ENCODE measurements at places on chromosomes 12 and 14. TPM values are rescaled to one million over a fixed set of nuclear protein-coding genes. Genes with fewer than 3 reads are reported as not detected.

GRCh38 chr14:47917344-47917954, 242.0 kb upstream of the MDGA2 start:
- DNase-seq = no peak

DNA sequence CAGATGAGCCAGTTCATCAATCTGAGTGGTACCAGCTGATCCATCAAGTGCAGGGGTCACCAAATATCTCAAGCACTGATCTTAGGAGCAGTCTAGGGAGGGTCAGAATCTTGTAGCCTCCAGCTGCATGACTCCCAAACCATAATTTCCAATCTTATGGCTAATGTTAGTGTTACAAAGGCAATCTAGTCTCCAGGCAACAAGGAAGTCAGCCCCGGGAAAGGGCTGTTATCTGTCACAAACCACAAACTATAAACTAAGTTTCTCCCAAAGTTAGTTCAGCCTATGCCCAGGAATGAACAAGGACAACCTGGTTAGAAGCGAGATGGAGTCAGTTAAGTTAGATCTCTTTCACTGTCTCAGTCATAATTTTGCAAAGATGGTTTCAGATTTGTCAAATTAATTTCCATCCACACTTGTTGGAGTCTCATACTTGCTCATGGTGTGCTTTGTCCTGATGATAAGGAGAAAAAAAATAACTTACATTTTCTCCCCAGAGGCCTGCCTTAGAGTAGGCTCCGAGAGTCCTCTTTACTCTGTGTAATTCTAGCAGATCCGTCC, 3.9 kb upstream of the ABHD4 start:
- DNase-seq = no peak

DNA sequence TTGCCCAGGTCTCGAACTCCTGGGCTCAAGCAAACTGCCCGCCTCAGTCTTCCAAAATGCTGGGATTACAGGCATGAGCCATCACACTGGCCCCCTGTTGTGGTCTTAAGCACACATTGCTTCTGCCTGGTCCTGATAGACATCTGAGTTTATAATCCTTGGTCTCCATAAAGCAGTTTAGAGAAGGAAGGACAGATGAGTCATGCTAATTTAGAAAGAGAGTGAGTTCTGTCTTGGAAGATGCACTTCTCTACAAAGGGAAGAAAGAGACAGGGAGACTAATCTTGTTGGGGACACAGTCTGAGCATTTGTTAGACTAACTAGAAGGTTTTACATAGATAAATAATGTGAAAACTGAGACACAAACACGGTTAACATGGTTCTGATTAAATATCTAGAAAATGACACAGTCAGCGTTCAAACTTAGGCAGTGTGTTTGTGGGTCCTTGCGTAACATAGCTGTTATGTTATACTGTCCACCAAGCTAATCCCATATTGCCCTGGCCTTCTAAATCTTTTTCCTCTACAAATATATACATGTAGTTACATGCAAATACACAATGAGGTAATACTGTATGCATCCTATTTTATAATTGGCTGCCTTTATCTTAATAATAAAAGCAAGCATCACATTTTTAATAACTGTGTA, 31.0 kb downstream of the SAMD4A start:
- no peak for DNase-seq

GRCh38 chr12:29552324-29552927, 54.9 kb upstream of the OVCH1 start:
- DNase-seq = peak; percentile 55

DNA sequence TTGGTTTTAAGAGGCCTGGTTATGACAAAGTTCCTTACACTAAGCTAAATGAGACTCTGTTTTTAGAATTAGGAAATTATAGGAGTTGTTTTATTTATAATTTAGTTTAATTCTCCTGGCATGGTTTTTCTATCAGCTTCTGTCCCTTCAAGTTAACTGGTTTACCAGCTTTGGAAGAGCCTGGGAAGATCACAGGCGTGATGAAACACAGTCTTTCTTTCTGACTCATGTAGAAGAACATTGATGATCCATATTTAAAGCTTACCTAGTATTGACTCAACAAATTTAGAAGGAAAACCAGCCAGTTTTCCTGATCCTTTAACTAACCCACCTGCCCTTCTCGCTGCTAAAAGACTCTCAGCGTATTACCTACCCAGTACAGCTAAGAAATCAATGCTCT, 155.2 kb downstream of the TGFB3 start:
- no peak for DNase-seq

GRCh38 chr14:54691525-54692283, 124.8 kb downstream of the SAMD4A start:
- DNase-seq = peak; percentile 79

GRCh38 chr12:112539221-112539620, 120.5 kb downstream of the PTPN11 start:
- DNase-seq = no peak

DNA sequence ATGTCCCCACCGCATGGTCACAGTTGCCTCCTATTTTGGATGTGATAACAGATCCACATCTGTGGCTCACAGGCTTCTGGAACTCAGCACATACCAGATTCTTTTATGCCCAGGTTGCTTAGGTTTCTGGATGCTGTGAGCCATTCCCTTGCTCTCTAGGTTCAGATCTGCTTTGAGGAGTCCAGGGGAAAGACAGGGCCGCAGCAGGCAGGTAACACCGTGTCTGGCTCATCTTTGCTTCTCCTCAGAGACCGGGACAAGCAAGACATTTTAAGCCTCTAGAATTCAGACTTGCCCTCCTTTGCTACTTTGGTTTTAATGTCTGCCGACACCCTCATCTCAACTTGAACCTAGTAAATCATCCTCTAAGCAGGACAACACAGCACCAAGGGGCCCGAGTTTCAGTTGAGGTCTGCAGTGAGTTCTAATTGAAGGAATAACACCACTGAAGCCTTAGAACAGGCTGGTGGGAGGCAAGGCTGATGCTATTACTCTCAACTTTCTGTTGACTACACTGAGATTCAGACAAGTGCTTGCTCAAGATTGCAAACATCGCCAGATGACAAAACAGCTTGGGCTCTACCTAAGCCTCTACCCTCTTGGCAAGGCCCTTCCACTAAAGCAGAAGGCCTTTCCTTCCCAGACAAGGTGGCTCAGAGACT, 55.3 kb downstream of the MDM2 start:
- no peak for DNase-seq

GRCh38 chr12:30988646-30989286, 62.2 kb downstream of the TSPAN11 start:
- no peak for DNase-seq

GRCh38 chr14:67242168-67242420, 859 bp downstream of the PALS1 start:
- no peak for DNase-seq

DNA sequence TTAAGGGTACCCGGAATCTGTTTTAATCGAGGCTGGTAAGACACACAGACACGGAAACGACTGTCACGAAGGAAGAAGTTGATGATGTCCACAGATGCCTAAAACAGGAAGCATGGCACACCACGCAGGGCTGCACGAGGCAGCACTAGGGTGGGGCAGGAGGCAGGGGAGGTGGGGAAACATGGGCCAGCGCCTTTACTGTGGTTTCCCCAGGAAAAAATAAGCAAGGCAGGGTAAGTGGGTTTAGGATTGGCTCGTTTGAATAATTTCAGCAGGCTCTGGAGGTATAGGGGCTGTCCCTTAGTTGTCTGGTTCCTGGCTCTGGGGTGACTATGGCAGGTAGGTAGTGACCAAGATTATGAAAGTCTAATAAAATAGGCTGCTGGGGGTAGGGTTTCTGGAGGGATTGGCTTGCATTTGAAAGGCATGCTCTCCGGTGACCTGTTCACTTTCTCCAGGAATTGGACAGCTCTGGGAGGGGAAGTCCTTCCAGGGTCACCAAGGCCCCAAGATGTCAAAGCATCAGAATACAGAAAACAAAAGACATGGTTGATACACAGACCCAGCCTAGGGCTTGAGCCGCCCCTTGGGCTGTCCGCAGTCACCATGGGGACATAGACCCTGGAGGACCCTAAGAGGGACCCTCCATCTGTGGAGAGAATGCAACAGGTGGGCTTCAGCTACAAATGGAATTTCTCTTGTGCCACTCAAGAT, 35.3 kb downstream of the MAP1LC3B2 start:
- DNase-seq = peak; percentile 83

DNA sequence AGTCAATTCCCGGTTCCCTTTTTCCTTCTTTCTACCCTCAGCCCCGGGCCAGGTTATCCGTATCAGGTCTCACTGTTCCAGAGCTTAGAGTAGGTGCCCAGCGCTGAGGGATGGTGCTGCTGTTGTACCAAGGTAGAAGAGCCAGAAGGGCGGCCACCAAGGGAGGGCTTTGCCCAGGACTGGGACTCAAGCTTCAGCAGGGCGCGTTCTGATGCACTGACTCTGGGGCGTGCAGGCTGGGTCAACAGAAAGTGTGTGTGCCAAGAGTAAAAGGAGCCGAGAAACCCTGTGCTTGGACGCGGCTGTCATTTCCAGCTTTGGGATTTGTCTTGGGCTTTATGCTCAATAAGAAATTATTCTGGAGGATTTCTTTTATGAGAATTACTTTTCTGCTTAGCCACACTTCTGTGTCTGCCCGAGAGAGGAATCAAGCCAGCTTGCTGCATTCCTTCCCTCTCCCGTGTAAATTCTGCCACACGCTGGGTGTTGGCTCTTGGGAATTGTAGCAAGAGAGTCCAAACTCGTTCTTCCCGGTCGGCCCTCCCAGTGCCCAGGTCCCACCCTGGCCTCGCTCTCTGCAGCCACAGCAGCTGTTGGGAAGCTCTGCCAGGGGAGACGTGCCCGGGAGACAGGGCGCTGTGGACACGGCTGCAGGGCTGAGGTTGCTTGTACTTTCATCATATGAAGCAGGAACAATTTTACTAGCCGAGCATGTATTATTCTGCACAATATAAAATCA, 98.0 kb downstream of the FBXL14 start:
- no peak for DNase-seq

GRCh38 chr12:49665384-49665783, 41.8 kb downstream of the FMNL3 start:
- DNase-seq = no peak

DNA sequence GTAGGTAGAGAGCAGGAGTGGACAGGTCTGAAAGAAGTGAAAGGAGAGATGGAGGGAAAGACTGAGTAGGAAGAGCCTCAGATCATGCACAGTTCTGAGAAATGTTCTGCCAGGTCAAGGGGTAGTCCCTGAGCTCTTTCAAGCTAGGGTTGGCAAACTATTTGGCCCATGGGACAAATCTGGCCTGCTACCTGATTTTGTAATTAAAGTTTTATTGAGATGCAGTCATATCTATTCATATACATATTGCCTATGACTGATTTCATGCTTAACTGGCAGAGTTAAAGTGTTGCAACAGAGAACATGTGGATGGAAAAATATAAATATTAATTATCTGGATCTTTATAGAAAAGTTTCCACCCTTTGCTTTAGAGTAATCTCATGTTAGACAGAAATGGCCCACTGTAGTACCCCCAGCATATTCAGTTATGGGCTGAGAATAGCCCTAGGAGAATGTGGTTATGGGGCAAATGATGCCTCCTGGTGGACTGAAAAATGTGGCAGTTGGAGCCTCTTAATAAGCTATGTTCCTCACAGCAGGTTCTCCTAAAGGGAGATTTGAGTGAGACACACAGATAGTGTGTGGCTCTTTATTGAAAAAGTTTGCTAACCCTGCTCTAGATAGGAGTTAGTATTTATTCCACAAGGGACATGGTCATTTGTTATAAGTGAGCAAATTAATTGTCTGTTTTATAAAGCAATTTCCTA, 476.9 kb downstream of the LRIG3 start:
- no peak for DNase-seq

DNA sequence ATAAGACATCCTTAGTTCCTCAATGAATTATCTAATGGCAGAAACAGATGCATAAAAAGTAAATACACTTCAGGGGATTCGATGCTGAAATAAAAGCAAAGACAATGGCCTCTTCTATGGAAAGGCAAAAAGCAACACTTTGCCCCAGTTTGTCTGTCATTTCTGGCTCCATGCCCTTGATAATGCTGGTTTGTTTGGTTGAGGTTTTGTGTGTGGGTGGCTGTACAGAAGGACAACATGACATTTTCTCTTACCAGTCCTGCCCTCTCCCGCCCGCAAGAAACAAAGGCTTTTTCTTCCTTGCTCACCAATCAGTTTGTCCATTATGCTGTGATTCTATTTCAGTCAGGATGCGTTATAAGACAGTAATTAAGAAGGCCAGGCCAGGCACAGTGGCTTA, 18.1 kb upstream of the WDR89 start:
- no peak for DNase-seq

- DNase-seq = no peak
These were observed 4.5 kb upstream of the OAS2 start for GRCh38 chr12:112973818-112974231.

DNA sequence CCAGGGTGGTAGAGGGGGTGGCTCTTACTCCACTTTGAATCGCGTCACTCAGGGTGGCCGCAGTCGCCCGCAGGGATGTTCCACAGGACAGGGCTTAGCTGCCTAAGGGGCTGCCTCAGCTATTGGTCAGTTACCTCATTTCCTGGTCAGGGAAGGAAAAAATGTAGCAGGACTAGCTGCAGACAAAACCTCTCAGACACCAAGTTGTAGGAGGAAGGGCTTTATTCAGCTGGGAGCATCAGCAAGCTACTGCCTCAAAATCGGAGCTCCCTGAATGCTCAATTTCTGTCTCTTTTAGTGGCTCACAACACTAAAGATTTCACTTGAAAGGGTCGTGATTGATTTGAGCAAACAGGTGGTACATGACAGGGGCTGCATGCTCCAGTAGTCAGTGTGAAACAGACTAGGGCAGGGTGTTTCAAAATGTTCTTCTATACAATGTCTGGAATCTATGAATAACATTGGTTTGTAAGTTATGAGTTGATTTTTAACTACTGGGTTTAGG, 6.4 kb upstream of the CLEC6A start:
- no peak for DNase-seq

DNA sequence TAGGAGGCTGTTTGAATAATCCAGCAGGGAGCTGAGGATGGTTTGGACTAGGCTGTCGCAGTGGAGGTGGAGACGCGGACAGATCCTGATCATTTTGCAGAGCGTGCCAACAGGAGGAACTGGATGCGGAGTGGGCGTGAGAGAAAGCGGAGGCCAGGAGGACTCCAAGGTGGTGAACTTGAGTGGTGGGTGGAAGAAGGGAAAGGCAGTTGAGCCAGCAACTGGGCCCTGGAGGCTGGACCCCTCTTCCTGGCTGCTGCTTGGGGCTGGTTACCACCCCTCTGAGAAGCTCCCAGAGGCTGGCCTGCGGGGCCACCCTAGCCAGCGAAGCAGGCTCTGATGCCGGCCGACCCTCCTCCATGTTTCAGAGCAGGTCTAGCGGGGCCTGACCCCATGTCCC, 56.8 kb upstream of the KCNA1 start:
- no peak for DNase-seq

DNA sequence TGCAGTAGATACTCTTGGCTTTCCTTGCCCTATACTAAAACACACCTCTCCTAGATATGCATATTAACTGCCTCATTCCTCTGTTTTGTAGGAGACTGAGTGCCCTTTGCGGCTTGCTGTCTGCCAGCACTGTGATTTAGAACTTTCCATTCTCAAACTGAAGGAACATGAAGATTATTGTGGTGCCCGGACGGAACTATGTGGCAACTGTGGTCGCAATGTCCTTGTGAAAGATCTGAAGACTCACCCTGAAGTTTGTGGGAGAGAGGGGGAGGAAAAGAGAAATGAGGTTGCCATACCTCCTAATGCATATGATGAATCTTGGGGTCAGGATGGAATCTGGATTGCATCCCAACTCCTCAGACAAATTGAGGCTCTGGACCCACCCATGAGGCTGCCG, 15.4 kb downstream of the TRAFD1 start:
- no peak for DNase-seq

KRT72 gene
- not detected for total RNA-seq

SLC24A4 gene
- total RNA-seq = 3.5 TPM

C12orf50 gene
- total RNA-seq = not detected

MPHOSPH9 gene
- total RNA-seq = 21.8 TPM

ZFC3H1 gene
- total RNA-seq = 57.1 TPM

TRAF3 gene
- 19.7 TPM for total RNA-seq

NANOG gene
- not detected for total RNA-seq

FAM186B gene
- 0.65 TPM for total RNA-seq

KRT5 gene
- 0.65 TPM for total RNA-seq

All from lower lobe of right lung (tissue), 2 donors.